ENCODE measurements at places on chromosomes 7 and 10.

DNA sequence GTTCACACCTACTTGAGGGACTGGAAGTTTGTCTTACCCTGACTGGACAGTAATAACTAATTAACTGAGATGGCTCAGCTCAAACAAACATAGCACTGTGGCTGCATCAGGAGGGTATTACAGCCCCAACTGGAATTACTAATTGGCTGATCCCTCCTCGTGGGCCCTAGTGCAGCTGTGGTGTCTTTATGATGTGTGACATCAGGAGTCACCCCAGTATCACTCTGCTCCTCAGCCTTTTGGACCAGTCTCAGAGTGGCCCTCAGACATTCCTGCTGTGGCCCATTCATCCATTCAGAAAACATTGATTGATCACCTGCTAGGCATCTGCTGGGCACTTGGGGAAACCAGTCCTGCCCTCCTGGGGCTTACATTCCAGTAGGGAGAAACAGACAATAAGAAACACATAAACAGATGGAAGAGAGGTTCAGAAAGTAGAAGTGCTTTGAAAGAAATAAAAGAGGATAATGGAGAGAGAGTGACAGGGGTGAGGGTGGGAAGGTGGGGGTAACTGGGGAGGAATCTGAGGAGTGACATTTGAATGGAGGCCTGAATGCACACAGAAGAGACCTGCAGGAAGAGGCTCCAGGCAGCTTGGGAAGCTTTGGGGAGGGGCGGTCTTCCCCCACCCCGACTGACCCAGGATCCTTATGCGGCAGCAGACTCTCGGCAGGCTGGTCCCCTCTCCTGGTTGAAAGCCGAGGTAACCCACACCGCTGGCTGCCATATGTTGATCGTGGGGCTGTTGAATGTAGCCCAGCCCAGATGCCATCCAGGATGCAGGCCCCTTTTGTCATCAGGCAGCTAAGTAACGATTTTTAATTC lies 113.1 kb downstream of the C10orf105 start:
- DNase-seq = no peak

DNA sequence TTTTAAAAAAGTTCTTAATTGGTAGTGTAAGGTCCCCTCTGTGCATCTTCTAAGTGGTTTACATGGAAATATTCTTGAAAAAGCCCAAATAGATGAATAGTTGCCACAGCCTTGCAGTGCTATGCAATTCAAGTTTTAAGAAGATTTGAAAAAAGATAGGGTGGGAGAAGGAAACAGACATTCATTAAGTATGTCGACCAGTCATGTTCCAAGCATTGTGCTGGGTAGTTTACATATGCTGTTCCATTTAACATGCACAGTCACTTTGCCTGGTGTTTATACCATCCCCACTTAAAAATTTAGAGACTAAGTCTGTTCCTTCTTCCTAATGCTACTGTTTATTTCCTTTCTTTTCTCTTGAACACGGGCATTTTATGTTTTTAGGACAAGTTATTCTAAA lies 28.1 kb upstream of the NAMPT start:
- DNase-seq = no peak

GRCh38 chr7:24870766-24871165 lies 109.2 kb downstream of the OSBPL3 start:
- no peak for DNase-seq

DNA sequence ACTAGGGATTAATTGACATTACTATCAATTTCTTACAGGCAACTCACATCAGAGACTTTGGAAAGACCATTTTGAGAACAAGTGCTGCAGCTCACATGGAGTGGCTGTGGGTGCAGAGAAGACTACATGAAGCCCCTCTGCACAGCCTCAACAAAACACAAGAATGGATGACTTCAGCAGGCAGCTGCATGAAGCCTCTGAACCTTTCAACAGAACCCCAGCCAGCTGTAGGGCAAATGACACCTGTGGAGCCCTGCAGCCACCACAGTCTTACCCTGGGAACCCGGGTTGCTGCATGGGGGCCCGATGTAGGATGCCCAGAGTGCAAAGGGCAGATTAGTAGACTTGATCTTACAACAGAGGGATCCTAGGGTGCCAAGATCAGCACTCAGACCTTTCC lies 62.0 kb upstream of the CAMK2B start:
- no peak for DNase-seq
